RPMI7951 (cell line): ENCODE measurements at places on chromosomes 4 and X.

DNA sequence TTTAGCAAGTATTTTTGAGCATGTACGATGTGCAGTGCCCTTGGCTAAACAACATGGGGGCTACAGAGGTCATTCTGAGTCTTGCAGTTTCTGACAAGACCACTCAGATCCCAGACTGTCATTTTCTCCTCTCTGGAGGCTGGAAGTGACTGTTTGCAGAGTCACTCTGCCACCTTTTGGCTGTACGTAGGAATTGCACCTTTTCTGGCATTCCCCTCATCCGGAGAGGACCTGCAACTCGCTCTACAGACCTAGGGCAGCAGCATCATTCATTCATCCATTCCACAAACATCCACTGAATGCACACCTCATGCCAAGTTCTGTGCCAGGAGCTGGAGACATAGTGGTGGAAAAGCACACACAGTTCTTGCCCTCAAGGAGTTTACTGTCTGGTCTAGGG is 160.4 kb upstream of the GPR101 start:
- peak; percentile 1 for DNase-seq

- DNase-seq: no peak
These were observed 539.1 kb upstream of the MAGEB18 start for GRCh38 chrX:25599061-25599460.

- DNase-seq: no peak
These were observed 349.7 kb upstream of the NOCT start for GRCh38 chr4:138665851-138666250.

DNA sequence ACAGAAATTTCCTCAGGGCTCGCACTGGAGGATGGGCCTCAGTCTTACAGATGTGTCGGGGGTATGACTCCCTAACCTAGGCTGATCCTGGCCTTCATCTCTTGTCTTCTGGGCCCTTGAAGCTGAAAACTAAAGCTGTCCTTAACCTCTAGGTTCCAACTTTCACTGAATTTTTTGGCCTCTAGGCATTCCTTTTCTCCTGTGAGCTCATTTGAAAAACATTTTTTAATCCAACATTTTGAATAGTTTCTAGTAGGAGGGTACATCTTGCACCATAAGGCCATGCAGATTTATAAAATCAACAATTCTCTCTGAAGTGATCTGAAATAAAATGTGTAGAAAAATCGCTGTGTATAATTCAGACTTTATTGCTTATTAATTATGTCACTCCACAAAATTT is 19.7 kb downstream of the RWDD4 start:
- no peak for DNase-seq

GRCh38 chr4:3317011-3317655 is 24.3 kb downstream of the RGS12 start:
- DNase-seq: no peak

DNA sequence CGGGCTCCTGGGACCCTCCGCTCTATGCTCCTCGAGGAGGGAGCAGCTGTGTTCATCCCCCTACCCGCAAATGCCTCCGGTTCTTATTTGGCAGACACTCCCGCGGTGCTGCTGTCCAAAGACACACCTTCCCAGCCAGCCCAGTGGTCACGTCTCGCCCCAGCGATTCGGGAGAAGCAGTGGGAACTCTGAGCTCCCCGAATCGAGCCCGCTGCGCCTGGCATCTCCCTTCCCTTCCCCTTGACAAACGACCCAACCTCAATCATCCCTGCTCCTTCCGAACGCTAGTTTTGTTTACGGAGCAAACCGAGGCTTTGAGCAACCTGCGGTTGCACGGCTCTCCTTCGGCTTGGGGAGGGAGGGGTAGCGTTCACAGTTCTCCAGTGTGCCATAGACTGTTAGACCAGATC is 317 bp upstream of the FRMPD4 start:
- no peak for DNase-seq

DNA sequence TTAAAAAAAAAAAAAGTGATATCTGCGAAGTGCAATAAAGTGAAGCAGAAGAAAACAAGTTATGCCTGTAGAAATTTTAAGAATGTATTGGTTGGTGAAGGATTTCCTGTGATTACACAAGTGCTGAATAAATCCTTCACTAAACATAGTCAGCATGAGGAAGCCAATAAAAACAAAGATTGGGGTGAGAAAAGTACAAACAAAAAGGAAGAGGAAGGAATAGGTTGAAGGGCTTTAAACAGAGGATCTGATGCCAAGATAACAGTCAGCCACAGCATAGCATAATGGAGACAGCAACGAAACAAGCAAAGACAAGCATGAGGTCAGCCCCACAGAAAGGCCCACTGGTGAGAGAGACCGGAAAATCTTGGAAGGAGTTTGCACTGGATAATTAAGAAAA is 372.2 kb downstream of the ADAM29 start:
- DNase-seq: no peak

- DNase-seq: peak; percentile 67
These were observed 1420.5 kb downstream of the PCDH7 start for GRCh38 chr4:32140636-32141035.

GRCh38 chr4:121462660-121463261 is 81.9 kb upstream of the QRFPR start:
- peak; percentile 59 for DNase-seq

DNA sequence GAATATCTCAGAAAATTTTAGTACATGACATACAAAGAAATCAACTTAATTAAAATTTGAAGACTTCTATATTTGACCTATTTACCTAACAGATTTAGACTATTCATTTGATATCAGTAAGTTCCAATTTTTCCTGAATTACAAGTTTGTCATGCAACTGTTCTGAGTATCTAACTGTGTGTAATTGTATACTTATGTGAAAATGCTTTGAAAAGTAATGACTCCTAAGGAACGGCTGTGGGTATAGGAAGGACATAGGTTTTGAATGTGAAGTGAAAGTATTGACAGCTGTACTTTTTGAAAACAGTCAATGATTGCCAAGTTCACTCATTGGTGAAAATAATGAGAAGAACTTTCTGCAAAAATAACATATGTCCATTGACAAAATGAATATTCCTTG is 2.9 kb downstream of the GRIA2 start:
- no peak for DNase-seq

GRCh38 chrX:37640142-37640541 is 45.4 kb upstream of the XK start:
- DNase-seq: no peak

DNA sequence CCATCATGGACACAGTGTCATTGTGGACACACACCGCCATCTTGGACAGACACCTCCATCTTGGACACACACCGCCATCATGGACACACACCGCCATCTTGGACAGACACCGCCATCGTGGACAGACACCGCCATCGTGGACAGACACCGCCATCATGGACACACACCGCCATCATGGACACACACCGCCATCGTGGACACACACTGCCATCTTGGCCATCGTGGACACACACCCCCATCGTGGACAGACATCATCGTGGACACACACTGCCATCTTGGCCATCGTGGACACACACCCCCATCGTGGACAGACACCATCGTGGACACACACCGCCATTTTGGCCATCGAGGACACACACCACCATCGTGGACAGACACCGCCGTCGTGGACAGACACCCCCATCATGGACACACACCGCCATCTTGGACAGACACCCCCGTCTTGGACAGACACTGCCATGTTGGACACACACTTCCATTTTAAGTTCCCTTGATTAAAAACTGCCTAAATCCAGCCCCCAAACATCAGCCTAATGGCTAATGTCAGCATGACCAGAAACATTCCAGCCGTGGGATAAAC is 9.1 kb downstream of the ASMTL start:
- no peak for DNase-seq

GRCh38 chr4:148375584-148375983 is 66.6 kb downstream of the NR3C2 start:
- no peak for DNase-seq

GRCh38 chrX:130999360-130999759 is 58.8 kb upstream of the ARHGAP36 start:
- DNase-seq: no peak

DNA sequence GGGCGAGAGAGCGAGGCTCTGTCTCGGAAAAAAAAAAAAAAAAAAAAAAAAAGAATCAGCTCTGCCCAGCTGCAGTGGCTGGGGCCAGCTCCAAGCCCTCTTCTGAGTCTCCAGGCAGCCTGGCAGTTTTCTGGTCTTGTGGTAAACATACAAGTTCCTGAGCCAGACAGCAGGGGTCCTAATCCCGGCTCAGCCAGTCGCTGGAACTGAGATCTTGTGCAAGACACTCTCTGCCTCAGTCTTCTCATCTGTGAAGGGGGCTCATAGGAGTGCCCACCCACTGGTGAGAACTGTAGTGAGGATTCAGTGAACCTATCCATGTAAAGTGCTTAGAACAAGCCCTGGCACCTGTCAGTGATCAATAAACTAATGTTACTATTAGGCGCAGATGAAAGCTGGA is 41.8 kb downstream of the C4orf50 start:
- DNase-seq: no peak

DNA sequence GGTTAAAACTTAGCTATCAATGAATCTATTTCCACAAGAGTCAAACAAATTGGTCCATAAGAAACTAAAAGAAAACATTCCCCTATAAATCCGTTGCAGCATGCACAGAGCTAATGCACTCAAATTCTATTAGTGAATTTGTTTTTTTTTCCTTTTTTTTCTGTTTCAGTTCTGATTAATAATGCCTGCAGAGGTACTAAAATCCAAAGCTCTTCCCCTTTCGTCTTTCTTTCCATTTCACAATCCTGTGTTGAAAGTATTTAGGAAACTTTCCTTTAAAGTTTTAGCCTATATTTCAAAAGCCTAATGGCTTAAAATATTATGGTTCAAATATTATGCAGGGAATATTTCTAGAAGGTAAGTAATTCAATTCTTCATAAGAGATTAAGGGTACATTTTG is 45.9 kb upstream of the VEGFD start:
- DNase-seq: no peak

GRCh38 chrX:2677764-2678163 is 13.3 kb upstream of the CD99 start:
- peak; percentile 96 for DNase-seq

DNA sequence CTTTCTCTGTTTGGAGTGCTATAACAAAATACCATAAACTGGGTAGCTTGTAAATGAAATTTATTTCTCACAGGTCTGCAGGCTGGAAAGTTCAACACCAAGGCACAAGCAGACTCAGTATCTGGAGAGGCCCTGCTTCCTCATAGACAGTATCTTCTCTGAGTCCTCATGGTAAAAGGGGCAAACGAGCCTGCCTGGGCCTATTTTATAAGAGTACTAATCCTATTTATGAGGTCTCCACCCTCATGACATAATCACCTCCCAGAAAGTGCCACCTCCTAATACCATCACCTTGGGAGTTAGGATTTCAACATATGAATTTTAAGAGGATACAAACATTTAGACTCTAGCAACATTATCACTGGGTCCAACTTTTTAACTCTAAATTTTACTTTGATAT is 200.3 kb downstream of the STPG2 start:
- DNase-seq: no peak

DNA sequence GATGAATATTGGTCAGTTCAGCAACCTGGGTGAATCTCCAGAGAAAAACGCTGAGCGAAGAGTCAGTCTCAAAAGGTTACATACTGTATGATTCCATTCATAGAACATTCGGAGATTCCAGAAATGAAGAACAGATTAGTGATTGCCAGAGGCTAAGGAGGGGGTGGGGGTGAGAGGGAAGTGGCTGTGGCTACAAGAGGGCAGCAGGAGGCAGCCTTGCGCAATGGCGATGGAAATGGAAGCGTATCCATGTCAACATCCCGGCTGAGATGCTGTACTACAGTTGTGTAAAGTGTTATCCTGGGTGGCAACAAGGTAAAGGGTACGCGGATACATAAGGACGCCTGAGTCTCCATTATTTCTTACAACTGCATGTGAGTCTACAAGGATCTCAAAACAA is 18.0 kb downstream of the LYAR start:
- DNase-seq: peak; percentile 57

DNA sequence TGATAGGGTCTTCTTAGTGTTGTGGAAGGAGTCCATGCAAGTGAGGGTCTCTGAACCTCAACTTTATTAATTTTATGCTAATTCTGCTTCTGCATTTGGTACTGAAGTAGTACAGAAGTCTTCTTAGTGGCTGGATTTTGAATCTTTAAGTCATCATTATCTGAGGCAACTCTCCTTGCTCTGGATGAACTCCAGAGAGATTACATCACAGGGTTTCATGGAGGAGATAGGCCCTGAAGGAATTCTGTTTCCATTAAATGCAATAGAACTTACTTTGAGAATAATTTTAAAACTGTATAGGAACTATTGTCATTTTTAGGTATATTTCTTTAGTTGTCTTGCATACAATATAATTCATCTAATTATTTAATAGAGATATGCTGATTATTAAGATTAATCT is 451.2 kb downstream of the FAT4 start:
- no peak for DNase-seq

DNA sequence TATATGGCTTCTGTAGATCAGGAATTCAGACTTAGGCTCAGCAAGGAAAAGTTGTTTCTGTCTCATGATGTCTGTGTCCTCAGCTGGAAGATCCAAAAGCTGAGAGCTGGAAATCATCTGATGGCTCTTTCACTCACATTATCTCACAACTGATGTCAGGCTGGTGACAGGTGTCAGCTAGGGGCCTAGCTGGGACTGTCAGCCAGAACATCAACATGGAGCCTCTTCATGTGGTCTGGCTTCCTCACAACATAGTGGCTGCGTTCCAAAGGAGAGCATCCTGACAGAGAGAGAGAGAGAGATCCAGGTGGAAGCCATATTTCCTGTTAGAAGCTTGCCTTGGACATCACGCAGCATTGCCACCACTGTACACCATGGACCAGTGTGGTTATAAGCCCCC is 10.6 kb upstream of the INTS6L start:
- DNase-seq: no peak

DNA sequence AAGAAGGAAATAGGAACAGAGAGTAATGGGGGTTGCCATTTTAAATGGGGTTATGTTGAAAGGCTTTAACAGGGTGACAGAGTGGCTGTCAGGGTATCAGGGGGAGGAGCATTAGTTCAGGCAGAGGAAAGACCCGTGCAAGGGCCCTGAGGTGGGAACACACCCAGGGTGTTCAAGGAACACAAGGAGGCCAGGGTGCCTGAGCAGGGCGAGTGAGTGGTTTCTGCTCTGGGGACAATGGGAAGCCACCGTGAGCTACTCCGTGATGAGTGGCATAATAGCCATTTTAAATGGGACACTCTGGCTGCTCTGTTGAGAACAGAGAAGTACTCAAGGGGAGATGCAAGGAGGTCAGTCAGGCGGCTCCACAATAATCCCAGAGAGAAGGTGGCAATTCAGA is 4.5 kb downstream of the EVC2 start:
- DNase-seq: no peak

GRCh38 chr4:89162496-89162895 is 51.2 kb downstream of the TIGD2 start:
- no peak for DNase-seq
